K562 (cell line): ENCODE measurements at places on chromosomes 4 and X. TPM values are rescaled to one million over a fixed set of nuclear protein-coding genes. Genes with fewer than 3 reads are reported as not detected.

DNA sequence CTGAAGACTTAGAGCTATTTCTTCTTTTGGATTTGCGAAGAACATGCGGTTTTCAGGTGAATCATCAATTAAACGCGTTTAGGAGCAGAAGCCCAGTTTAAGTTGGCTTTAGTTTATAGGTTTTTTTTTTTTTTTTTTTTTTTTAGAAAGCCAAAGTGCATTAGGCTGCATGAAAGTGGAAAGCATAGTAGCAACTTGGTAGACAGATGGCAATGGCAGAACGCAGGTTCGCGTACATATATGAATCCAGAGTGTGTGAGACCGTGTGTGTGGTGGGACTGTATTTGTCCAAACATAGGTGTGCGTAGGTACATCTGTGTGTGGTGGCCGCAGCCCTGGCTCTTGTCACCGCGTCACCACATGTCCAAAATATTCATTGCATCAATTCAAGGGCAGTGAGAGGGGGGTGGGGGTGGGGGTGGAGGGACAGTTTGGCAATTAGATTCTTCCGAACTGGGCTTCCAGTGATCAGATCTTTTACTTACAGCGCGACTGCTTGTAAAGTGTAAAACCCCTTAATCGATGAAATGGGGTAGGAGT lies 901 bp downstream of the JADE1 start:
- peak; percentile 66 for DNase-seq

DNA sequence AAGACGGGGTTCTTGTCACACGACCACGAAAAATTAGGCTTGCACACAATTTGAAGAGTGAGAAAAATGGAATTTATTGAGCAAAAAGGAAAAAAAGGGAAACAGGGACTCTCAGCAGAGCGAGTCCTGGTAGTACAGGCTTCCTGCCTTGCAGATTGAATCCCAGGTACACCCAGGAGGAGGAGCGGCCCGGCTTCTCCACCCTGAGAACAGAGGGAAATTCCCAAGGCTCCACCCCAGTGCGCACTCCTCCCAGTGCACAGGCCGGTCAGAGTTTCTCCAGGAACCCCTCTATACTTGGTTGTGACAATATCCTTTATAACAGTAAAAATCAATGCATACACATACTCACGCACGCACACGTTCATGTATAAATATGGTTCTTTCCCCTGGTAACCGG lies 22.0 kb downstream of the SLC4A4 start:
- DNase-seq: no peak

RENBP gene
- total RNA-seq: 9.6 and 14.8 TPM in 2 replicates

PNMA6A gene
- total RNA-seq: 6.3 and 6.9 TPM in 2 replicates

DNA sequence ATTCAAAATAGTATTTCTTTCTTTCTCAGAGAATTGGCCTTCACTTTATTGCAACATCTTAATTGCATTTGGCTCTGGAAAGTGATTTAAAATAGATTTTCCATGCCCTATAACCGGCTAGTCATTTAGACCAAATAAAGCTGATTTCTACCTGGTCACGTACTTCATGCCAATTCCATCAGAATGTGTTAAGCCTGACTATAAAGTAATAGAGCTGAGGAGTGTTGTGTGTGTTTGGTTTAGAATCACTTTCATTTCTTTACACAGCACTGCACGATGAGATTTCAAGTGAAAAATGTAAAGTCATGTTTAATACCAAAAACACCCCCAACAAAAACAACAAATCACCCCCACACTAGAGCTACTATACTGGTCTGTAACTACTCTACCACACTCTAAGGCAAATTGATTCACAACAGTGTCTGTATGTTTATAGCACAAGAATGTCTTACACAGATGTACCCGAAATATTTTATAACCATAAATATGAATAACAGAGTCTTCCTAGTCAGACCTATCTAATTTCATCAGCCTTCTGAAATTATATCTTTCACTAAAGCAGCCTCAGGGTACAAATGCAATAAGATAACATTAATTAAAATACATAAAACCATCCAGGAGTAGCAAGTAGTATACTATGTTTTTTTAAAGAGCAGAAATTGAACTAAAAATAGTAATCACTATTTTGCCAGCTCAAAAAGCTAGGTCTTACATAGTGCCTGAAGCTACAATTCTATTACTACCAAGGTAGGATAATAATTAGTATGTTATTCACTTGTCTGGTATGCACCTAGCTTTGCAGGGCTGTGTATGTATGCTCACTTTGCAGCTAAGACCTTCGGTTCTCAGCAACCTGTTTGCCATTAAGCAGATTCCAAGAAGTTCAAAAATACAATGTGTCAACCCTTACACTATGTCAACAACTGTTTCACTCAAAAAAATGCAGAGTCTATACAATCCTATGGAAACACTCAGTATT lies 28.4 kb downstream of the APBB2 start:
- no peak for DNase-seq

SATL1 gene
- 0.07 TPM in 1 of 2 replicates, not detected in the other for total RNA-seq

- DNase-seq: peak; percentile 16
Observed at GRCh38 chr4:94375364-94375763, 32.7 kb upstream of the HPGDS start.

GRCh38 chr4:101158134-101158482 lies 189.2 kb downstream of the PPP3CA start:
- DNase-seq: no peak

DNA sequence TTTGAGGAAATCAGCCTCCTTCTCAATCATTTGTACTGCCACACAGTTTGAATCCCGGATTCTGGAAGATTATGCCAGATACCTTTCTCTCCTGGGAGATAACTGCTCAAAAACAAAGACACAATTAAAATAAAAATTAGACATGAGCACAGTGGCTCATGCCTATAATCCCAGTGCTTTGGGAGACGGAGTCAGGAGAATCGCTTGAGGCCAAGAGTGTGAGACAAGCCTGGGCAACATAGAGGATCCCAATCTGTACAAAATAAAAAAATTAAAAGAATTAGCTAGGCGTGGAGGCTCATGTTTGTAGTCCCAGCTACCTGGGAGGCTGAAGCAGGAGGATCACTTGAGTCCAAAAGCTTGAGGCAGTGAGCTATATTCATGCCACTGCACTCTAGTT lies 376.3 kb upstream of the ZFP42 start:
- no peak for DNase-seq

- DNase-seq: peak; percentile 33
Observed at GRCh38 chr4:7460566-7460965, 25.8 kb upstream of the PSAPL1 start.

DNA sequence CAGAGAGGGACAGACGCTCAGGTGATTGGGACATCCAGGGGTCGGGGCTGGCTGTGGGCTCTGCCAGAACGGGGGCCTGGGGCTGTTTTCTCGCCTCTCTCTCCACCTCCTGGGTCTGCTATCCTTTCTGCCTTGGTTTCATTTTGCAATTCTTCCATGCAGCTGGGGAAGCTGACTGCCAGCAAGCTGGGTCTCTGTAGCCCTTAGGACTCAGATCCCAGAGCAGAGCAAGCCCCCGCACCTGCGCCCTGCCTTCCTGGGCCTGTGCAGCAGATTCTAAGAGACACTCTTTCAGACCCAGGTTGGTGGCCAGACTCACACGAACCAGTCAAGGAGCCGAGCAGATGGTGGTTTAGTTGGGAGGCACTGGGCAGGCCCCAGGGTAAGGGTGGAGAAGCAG lies 59.1 kb upstream of the GRPEL1 start:
- DNase-seq: no peak

- no peak for DNase-seq
Observed at GRCh38 chrX:100643956-100644860, at the start of gene SRPX2. SRPX2 (plus strand) TSS chrX:100644199; CDS start chrX:100646323, 2,124 bp downstream.

S100G gene
- not detected in 2 replicates for total RNA-seq

- DNase-seq: no peak
Observed at GRCh38 chr4:152979731-152980330, 43.7 kb downstream of the FHDC1 start.

DNA sequence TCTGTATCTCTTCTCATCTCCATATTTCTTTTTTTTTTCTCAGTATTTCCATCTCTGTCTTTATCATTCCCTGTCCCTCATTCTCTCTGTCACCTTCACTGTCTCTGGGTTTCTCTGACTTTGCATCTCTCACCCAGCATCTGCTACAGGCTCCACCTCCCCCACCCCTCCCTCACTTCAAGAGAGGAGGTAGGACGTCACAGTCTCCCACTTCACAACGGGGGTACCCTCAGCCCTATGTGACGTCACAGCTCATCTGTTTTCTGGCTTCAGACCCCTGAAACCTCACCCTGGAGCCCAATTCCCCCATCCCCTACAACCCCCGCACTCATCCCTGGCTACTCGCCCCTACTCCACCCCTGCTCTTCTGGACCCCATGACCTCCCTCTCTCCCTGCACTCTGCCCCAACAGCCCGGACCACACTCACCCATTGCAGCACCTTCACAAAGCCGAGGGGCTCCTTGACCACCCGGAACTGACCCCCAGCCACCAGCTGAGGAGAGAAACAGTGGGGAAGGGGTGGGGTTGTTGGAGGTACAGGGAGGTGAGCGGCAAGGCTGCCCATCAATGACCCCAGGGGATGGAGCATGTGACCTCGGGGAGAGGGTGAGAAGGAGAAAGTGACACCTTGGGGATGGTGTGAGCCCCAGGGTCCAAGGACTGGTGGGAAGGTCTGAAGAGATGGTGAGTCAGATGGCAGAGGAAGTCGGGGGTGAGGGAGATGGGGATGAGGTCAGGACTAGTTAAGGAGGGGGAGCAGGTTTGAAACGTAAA lies 1.3 kb downstream of the SYP start:
- no peak for DNase-seq

DNA sequence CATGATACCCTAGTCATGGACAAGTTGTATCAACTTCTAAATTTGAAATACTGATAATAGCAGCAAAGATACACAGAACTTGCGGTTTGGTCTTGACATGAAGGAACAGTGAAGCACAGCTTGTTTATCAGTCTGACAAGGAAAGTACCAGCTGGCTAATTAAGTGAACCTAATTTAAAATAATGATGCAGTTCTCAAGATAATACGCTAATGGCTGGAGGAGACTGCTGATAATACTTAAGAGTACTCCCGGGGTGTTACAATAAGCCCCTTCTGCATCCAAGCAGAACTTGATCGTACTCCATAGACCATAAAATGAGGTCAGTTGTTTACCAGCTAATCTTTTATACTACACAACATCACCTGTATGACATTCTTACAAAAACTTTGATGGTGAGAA lies 697.5 kb downstream of the FSTL5 start:
- DNase-seq: no peak

DNA sequence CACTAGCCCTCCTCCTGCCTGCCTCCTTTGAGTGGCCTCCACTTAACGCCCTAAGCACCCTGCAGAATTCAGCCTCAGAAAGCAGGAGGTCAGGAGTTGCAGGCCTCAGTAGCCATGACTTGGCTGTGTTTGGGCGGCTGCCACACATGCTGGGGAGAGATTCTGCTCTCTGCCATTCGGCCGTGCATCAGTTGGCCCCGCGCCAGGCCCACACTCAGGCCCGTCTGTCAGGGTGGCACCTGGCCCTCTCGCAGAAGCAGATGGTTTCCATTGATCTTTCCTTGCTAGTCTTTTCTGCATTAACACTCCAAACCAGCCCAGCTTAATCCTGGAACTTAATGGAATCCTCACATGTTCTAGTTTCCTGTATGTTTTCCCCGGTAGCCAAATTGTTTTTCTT lies 30.7 kb upstream of the ATP6AP2 start:
- no peak for DNase-seq

PAGE4 gene
- 1.1 and 1.3 TPM in 2 replicates for total RNA-seq

DNA sequence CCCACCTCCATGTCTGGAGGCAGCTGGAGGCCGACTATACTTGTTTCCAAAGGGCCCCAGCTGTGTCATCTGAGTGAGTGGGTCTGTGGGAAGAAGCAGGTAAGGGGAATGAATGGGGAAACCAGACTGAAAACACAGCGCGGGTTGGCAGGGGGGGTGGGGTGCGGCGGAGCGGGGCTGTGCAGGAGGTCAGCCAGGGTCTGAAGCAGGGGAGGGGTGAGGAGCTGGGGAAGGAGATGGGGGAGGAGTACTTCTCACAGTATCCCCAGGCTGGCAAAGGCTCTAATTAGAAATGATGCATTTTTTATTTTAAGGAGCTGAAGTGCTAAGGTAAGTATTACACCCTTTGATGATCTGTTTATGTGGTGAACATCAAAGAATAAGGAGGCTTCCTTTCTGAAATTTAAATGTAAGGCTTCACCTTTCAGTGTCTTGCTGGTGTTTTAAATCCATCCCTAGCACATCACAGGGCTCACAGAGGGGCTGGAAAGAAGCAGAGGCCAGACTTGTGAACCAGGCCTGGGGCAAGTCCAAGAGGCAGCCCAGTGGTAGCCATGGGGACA lies 37.5 kb downstream of the SMIM20 start:
- DNase-seq: no peak

DNA sequence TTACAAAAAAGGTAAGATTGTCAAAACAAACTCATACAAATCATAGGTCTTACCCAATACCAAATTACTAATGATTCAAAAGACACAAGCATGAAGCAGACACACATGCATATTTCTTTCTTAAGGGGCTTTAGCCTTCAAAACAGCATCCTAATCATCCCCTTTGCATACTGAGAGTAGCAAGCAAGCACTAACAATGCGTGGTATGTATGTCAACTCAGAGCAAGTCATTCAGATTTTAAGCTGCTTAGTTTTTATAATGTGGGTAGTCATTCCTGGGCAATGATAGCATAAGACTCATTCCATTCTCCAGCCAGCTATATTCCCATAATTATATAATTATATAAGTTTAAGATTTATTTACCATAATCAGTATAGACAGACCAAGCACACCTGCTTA lies 219.6 kb downstream of the DKK2 start:
- no peak for DNase-seq

FGF13 gene
- total RNA-seq: 53.2 and 53.7 TPM in 2 replicates

- no peak for DNase-seq
Observed at GRCh38 chr4:18319431-18319830, 297.9 kb upstream of the LCORL start.

GRCh38 chr4:94370533-94371254 lies 28.1 kb upstream of the HPGDS start:
- no peak for DNase-seq

FABP2 gene
- total RNA-seq: not detected in 2 replicates

DNA sequence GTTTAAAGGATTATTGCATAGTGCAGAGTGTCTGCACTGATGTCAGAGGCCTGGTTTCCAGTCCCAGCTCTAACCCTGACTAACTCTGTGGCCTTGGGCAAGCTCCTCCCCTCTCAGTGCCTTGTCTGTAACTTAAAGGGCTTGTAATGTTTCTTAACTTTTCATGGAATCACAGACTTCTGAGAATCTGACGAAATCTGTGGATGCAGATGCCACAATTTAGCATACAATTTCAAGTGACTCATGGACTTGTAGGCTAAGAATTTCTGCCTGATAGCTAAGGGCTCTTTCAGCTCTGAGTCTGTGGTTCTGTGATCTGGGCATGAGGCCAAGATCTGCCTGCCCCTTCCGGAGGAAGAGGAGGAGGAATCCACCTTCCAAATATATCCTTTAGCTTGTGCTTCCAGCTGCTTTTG lies 236.9 kb downstream of the AR start:
- peak; percentile 7 for DNase-seq
